Activated CD4-positive, alpha-beta T cell treated with anti-CD3 and anti-CD28 coated beads, Interleukin-2, amount 50 U/mL, for 16 hours (primary cell): ENCODE measurements at places on chromosomes 5 and 9.

DNA sequence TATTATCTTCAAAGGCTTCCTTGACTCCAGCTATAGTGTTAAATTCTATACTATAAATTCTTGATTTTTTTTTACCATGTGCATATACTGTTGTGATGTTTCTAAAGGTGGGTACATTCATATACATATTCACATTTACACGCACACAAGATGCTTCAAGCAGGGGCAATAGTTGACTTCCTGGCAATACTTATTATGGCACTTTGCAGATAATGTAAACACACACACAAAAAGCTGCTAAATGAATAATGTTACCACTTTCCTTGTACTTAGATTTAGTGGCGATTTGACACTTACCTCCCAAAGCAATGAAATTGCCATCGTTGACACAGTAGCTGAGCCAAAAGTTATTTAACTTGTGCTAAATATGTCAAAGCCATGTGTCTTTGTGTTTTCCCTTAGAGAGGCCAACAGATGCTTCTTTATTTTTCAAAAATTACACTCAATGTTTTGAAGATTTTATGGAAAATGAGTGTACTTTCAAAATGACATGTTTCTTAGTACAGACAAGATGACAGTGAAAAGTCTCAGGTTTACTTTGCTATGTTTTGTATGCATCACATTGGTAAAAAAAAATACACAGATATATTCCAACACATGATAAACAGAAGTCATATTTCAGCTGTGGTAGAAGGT is 12.2 kb upstream of the ERAP2 start:
- DNase-seq: peak; percentile 54

GRCh38 chr5:178209334-178210072 is 5.2 kb downstream of the HNRNPAB start:
- no peak for DNase-seq

- DNase-seq: no peak
Observed at GRCh38 chr9:93231121-93231694, 47.3 kb downstream of the WNK2 start.

DNA sequence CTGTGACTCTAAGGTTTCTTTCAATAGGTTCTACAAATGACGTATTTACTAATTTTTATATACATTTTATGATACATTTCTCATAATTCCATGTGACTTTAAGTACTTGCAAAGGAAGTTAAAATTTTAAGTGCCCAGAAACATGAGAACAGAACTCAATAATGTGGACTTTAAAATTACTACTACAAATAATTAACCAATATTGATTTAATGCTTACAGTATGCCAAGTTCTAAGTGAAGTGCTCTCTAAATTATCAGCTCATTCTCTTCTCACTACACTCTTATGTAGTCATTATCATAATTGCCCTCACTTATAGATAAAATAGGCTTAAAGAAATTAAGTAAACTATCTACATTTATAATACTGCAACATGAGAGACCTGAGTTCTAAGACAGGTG is 1690.7 kb upstream of the CDH9 start:
- DNase-seq: no peak

DNA sequence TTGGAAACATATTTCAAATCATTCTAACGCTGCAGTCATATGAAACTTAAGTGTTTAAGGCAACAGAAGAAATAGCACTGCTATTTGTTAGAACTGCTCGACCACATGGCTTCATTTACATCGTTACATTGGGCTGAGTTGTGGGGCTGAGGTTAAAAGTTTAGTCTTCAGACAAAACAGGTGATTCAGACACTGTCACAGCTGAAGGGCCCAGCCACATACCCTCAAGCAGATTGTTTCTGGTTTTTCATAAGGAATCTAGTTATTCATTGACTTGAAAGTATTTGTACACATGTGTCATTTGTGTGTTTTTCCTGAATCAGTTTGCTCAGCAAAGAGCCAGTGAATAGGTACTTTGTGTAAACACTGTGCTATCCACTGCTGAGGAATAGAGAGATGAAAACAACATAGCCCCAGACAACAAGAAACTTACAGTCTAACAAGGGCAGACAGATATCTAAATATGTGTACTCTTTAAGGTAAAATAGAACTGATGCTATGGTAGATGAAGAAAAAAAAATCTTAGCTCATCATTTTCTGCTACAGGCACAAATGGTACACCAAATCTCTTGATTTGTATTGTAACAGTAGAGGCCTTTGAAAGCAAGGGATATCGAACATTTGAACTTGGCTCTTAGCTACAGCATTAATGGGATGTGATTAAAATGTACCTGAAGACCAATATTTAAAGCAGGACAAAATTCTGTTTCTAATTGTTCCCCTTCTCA is 357.6 kb upstream of the RPS23 start:
- peak; percentile 5 for DNase-seq

DNA sequence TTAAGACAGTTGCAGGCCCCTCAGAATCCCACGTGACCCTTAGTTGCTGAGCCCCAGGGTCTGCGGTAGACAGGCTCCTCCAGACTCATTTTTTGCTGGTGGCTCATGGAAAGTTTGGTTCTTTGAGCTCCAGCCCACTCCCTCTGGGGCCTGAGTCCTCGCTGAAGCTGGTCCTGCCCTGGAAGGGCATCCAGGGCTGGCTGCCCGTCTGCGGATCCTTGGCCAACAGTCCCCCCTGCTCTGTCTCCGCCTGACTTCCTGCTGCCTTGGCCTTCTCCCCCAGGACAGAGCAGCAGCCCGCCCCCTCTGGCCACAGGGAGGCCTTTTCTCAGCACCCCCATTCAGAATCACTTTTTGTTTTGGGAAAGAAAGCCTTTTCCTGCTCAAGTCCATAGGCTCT is 24.4 kb downstream of the SLC6A7 start:
- no peak for DNase-seq

GRCh38 chr5:37724395-37725125 is 115.3 kb downstream of the GDNF start:
- no peak for DNase-seq

- DNase-seq: no peak
Observed at GRCh38 chr5:135645336-135646180, 66.8 kb upstream of the CXCL14 start.

DNA sequence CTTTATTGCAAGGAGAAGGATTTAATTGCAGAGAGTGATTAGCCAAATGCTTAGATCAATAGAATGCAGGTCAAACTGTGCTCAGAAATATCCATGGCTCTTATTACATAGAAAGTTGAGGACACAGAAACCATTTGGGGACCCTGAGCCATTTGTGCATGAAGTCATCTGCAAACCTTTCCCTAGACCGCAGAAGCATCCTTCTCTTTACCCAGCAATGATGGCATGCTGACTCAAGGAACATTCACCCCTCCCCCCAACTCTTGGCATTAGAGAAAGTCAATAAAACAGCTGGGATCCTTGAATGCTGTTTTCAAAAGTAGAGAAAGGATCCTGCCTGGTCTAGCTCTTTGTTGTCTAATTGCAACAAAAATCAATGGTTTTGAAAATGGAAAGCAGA is 73.5 kb downstream of the PPP2R2B start:
- DNase-seq: no peak

- no peak for DNase-seq
Observed at GRCh38 chr5:148660346-148660660, 6.0 kb upstream of the HTR4 start.

DNA sequence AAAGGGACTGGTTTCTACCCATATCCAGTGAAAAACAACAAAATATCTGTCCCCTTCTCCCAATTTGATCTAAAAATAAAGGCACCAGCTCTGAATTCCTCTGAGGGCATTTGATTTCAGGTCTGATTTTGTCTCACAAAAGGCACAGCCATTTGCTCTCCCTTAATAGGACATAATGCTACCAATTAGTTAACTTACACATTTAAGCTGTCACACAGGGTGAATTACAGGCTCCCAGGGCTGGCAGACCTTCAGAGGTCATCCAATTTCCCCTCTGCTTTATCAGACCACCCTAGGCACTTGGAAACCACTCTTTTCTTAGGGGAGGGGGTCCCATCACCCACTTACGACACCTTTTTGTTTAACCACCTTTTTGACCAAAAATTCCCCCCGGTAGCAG is 319.9 kb downstream of the SPOCK1 start:
- DNase-seq: no peak

DNA sequence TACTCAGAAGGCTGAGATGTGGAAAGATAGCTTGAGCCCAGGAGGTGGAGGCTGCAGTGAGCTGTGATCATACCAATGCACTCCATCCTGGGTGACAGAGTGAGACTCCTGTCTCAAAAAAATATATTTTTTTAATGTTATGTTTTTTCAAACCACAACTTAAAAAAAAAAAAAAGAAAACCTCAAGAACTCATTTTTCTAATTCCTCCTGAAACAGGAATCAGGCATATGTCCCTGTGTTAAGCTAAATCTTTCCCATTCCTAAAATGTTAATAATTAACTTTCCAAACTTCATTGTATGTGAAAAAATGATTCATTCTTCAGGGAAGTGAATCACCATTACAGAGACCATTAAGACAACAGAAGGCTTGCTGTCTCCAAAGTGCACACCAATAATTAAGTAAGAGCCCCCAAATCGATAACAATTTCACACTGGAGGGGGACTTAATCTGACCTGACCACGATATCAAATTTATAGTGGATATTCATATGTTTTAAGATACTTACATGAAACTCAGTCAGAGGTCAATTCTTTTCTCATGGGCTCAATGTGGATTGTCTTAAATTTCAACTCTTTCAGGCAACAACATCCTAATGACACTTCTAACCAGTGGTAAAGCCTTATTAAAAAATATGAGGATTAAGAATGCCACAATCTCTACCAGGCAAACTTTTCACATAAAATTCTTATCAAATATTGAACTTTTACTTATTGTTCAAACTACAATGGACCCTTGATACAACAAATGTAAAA is 5.2 kb downstream of the CEMIP2 start:
- DNase-seq: no peak

- DNase-seq: no peak
Observed at GRCh38 chr9:3916984-3917383, 382.9 kb downstream of the GLIS3 start.

- DNase-seq: no peak
Observed at GRCh38 chr9:91933556-91934352, 16.3 kb downstream of the ROR2 start.

- no peak for DNase-seq
Observed at GRCh38 chr5:133847886-133848285, 120.5 kb downstream of the C5orf15 start.

GRCh38 chr9:120912958-120913646 is 13.5 kb downstream of the TRAF1 start:
- DNase-seq: no peak

GRCh38 chr5:59186623-59187022 is 603.7 kb downstream of the RAB3C start:
- DNase-seq: no peak
